ENCODE measurements at places on chromosomes 13 and 19. TPM values are rescaled to one million over a fixed set of nuclear protein-coding genes. Genes with fewer than 3 reads are reported as not detected.

The BTBD2 gene
- 37.5 TPM for total RNA-seq

The ABCC4 gene
- total RNA-seq = 24.5 TPM

The PCSK4 gene
- 0.19 TPM for total RNA-seq

The KLK6 gene
- not detected for total RNA-seq

The ECSIT gene
- 31.4 TPM for total RNA-seq

The TMEM238 gene
- total RNA-seq = 0.58 TPM

The SCN1B gene
- 1.3 TPM for total RNA-seq

The CYP4F11 gene
- total RNA-seq = not detected

The RNF17 gene
- not detected for total RNA-seq

The PPM1N gene
- 0.96 TPM for total RNA-seq

The OXGR1 gene
- not detected for total RNA-seq

The PDX1 gene
- not detected for total RNA-seq

The PRX gene
- total RNA-seq = 0.58 TPM

The CGB8 gene
- not detected for total RNA-seq

The GPR18 gene
- total RNA-seq = not detected

The PSG6 gene
- 0.85 TPM for total RNA-seq

The ZNF835 gene
- total RNA-seq = 1.7 TPM

The ZNF225 gene
- total RNA-seq = 5.2 TPM

The NDUFS7 gene
- total RNA-seq = 53.3 TPM

The CYP2F1 gene
- total RNA-seq = under 0.01 TPM

The C2CD4C gene
- under 0.01 TPM for total RNA-seq

The RASL11A gene
- 13.8 TPM for total RNA-seq

The NOTCH3 gene
- total RNA-seq = 151 TPM

The FGF22 gene
- total RNA-seq = not detected

The ZNF468 gene
- total RNA-seq = 27.1 TPM

The CYSLTR2 gene
- 0.19 TPM for total RNA-seq

The NEK3 gene
- total RNA-seq = 5.6 TPM
